ENCODE measurements at places on chromosomes 16 and 17. TPM values are rescaled to one million over a fixed set of nuclear protein-coding genes. Genes with fewer than 3 reads are reported as not detected.

Gene ALKBH5
- 103 TPM for total RNA-seq

Gene KRT40
- not detected for total RNA-seq

Gene SLC6A2
- total RNA-seq, result not detected

Gene MOSMO
- total RNA-seq, result 18.6 TPM

DNA sequence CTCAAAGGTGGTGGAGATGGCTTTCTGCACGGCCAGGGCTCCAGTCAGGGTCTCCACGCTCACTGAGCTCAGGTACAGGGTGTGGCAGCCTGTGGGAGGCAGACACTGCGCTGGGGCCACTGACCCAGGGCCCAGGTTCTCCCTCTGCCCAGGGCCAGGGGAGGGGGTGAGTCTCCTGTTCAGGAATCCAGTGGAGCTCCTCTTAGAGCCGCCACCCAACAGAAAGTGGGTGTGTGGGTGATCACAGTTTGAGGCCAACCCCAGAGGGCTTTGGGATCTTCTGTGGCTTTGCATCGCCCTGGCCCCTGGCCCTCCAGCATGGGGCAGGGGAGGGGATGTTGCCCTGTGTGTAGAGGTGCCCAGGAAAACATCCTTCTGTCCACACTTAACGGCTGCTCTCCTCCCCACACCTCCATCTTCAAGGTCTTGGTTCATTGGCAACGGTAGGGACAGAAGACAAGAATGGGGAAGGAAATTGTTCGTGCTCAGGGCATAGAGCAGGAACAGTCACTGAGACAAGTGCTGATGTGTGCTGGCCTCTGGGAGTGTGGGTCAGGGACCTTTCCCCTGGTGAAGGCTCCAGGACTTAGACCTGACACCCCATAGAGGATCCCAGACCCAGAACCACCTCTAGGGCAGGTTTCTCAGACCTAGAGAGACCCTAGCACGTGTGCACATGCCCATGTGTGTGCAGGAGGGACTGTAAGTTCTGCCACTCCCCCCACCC lies 21.5 kb downstream of the TNS4 start:
- H3K4me1 ChIP-seq, result peaks cover 44% of the 10 kb centered on the region
- H3K27ac ChIP-seq, result peak overlapping the region; percentile 86
- H3K4me3 ChIP-seq, result no peak overlapping the region
- no peaks in the 10 kb centered on the region for H3K27me3 ChIP-seq
- no peaks in the 10 kb centered on the region for H3K36me3 ChIP-seq
- DNase-seq, result no peak

DNA sequence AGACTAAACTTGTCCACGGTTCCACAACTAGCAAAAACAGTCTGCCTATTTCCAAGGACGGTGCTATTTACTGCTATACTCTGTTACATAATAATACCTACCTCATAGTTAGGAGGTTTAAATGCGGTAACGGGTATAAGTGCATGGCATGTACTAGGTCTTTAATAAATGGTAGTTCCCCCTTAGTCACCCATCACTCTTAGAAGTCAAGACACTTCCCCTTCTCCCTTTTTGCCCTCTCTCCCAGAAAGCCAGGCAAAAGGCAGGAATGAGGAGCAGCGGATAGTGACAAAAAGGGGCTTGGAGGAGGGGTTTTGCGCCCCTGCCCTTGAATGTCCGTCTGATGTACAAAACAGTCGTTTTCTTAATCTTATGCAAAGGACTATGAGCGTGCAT lies 1.1 kb upstream of the LSM12 start:
- peak overlapping the region; percentile 80 for H3K27ac ChIP-seq
- peaks cover 35% of the 10 kb centered on the region for H3K4me1 ChIP-seq
- H3K4me3 ChIP-seq, result no peak overlapping the region
- H3K36me3 ChIP-seq, result no peaks in the 10 kb centered on the region

GRCh38 chr17:10251212-10251948 lies 53.0 kb upstream of the GAS7 start:
- no peak for DNase-seq
- no peak overlapping the region for H3K4me3 ChIP-seq
- no peak overlapping the region for H3K27ac ChIP-seq
- no peaks in the 10 kb centered on the region for H3K36me3 ChIP-seq
- H3K4me1 ChIP-seq, result peaks cover 9% of the 10 kb centered on the region

DNA sequence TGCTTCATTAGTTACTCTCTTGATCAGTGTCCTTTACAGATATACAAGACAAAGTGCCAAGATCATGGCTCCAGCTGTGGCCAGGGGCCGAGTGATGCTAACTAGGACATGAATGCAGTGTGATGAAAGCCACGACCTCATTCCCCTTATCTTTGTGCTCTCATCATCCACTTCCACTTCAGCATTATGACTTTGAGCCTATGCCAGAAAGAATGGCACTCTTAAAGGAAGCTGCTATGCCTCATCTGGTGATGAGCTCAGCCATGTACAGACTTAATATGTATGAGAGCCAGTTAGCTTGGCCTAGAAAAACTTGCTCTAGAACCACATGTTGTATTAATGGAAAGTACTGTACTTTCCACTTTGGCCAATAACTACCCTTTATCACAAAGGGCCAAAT lies 179.1 kb downstream of the TOX3 start:
- H3K27ac ChIP-seq, result no peak overlapping the region
- H3K4me1 ChIP-seq, result no peaks in the 10 kb centered on the region
- no peak for DNase-seq
- H3K4me3 ChIP-seq, result no peak overlapping the region

DNA sequence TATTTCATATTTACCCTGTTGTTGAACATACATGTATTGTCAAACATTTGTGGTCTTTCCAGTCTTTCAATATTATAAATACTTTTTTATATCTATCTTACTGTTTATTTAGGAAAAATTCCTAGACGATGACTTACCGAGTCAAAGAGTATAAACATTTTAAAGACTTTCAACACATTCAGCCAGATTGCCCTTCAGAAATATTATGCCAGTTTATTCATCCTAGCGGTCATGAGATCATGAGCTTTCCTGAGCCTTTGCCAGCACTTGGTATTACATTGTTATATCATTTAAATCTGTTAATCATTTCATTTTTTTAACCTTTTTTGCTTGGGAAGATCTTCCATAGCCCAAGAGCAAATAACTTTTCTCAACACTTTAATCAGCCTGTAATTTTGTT lies 197.4 kb downstream of the SPECC1 start:
- H3K36me3 ChIP-seq, result no peaks in the 10 kb centered on the region
- no peaks in the 10 kb centered on the region for H3K27me3 ChIP-seq
- DNase-seq, result no peak
- H3K4me3 ChIP-seq, result no peak overlapping the region

GRCh38 chr16:47499080-47499699 lies 38.1 kb downstream of the PHKB start:
- H3K27ac ChIP-seq, result no peak overlapping the region
- H3K36me3 ChIP-seq, result peaks cover 22% of the 10 kb centered on the region
- H3K27me3 ChIP-seq, result no peaks in the 10 kb centered on the region
- peaks cover 8% of the 10 kb centered on the region for H3K4me1 ChIP-seq
- no peak for DNase-seq
- no peak overlapping the region for H3K4me3 ChIP-seq

DNA sequence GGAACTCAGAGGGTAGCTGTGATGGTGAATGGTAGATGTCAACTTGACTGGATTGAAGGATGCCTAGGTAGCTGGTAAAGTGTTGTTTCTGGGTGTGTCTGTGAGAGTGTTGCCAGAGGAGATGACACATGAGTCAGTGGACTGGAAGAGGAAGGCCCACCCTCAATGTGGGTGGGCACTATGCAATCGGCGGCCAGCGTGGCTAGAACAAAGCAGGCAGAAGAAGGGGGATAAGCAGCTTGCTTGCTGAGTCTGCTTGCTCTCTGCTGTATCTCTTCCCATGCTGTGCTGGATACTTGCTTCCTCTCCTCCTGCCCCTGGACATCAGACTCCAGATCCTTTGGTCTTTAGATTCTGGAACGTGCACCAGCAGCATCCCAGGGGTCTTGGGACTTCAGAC lies 128.1 kb downstream of the AIPL1 start:
- H3K36me3 ChIP-seq, result no peaks in the 10 kb centered on the region
- no peak overlapping the region for H3K27ac ChIP-seq
- DNase-seq, result no peak
- no peak overlapping the region for H3K4me3 ChIP-seq
- no peaks in the 10 kb centered on the region for H3K4me1 ChIP-seq

DNA sequence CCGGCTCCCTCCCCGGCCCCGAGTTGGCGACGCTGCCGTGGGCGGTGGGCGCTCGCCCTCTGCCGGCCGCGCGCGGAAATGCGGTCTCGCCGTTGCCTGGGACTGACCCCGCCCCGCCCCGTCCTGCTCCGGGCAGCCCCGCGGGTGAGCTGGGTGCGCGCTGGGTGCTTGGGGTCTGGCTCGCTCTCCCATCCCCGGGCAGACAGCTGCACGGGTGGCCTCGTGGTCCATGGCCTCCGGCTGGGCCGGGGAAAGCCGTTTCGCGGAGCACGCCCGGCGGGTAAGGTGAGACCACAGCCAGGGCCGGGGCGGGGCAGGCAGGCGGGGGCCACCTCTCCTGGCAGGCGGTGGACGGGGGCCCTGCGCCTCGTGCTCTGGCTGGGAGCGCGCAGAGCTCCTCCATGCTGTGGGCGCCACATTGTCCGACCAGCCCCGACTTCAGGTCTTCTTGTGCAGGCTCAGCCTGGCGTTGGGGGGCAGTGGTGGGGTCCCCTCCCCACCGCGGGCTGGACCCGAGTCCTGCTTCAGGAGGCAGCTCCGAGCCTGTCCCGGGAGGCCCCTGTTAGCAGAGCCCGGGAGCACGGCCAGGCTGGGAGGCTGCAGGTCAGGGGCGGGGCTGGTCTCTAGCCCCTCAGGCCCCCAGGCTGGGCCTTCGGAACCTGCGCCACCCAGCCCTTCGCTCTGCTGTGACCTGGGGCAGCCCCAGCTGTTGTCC lies 7.0 kb upstream of the C1QTNF8 start:
- peak; percentile 76 for DNase-seq
- peak overlapping the region; percentile 19 for H3K4me3 ChIP-seq
- peaks cover 8% of the 10 kb centered on the region for H3K4me1 ChIP-seq
- no peak overlapping the region for H3K27ac ChIP-seq
- no peaks in the 10 kb centered on the region for H3K36me3 ChIP-seq
- no peaks in the 10 kb centered on the region for H3K27me3 ChIP-seq

GRCh38 chr16:58699151-58699550 lies 14.6 kb upstream of the SLC38A7 start:
- H3K4me1 ChIP-seq, result no peaks in the 10 kb centered on the region
- H3K27ac ChIP-seq, result no peak overlapping the region
- no peak overlapping the region for H3K4me3 ChIP-seq
- no peaks in the 10 kb centered on the region for H3K27me3 ChIP-seq
- DNase-seq, result no peak

- DNase-seq, result no peak
- H3K36me3 ChIP-seq, result no peaks in the 10 kb centered on the region
- H3K27me3 ChIP-seq, result peaks cover 31% of the 10 kb centered on the region
- no peak overlapping the region for H3K27ac ChIP-seq
These were observed 45.4 kb downstream of the RAP1GAP2 start for GRCh38 chr17:2841606-2842005.
